Transverse colon (tissue), 4 donors: ENCODE measurements at places on chromosomes 12 and 14.

GRCh38 chr12:41277100-41277945, 89.2 kb downstream of the PDZRN4 start:
- no peak for DNase-seq
- H3K27me3 ChIP-seq: no peaks in the 10 kb centered on the region
- H3K27ac ChIP-seq: no peak overlapping the region
- no peak overlapping the region for H3K4me3 ChIP-seq
- H3K4me1 ChIP-seq: no peaks in the 10 kb centered on the region

DNA sequence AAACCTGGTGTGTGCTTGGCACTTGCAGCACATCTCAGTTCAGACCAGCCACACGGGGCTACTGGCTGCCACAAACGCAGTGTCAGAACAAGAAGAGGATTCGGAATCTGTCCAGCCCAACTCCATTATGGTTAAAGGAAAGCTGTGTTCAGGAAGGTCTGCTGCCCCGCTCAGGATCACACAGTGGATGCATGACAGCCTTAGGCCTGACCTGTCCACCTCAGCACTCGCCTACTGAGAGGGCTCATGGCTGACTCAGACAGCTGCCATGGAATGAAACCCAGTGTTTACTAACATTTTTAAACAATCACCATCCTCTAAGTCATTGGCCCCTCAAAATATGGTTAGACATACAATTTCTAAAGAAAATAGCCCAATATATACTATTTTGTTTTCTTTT, 5.6 kb upstream of the NIN start:
- no peaks in the 10 kb centered on the region for H3K36me3 ChIP-seq
- no peak overlapping the region for H3K27ac ChIP-seq
- no peak overlapping the region for H3K4me3 ChIP-seq
- DNase-seq: no peak

DNA sequence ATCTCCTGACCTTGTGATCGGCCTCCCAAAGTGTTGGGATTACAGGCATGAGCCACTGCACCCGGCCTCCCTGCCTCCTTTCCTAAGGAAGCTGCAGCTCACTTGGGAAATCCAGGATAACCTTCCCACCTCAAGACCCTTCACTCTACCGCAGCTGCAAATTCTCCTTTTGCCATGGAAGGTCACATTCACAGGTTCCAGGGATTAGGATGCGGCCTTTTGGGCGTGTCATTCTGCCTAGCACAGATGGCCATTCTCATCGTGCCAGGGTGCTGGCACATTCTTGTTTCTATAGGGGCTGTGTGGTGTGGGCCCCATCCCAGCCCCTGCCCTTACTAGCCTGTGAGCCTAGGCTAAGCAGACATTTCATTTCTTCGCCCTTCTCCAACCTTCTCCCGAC, 219.9 kb downstream of the CHST11 start:
- no peaks in the 10 kb centered on the region for H3K36me3 ChIP-seq
- peaks cover 24% of the 10 kb centered on the region for H3K4me1 ChIP-seq
- H3K27ac ChIP-seq: no peak overlapping the region
- no peak for DNase-seq

GRCh38 chr14:94103554-94104150, 6.9 kb upstream of the IFI27 start:
- no peaks in the 10 kb centered on the region for H3K36me3 ChIP-seq
- H3K27ac ChIP-seq: peak overlapping the region; percentile 69
- H3K4me3 ChIP-seq: no peak overlapping the region
- DNase-seq: no peak
- H3K4me1 ChIP-seq: no peaks in the 10 kb centered on the region
- no peaks in the 10 kb centered on the region for H3K27me3 ChIP-seq

- no peaks in the 10 kb centered on the region for H3K4me1 ChIP-seq
- DNase-seq: no peak
- no peak overlapping the region for H3K4me3 ChIP-seq
- no peak overlapping the region for H3K27ac ChIP-seq
- H3K27me3 ChIP-seq: peaks cover 88% of the 10 kb centered on the region
- H3K36me3 ChIP-seq: no peaks in the 10 kb centered on the region
Observed at GRCh38 chr12:53811606-53812005, 59.8 kb upstream of the CISTR start.

- no peak for DNase-seq
- H3K27me3 ChIP-seq: no peaks in the 10 kb centered on the region
- H3K4me1 ChIP-seq: no peaks in the 10 kb centered on the region
- no peak overlapping the region for H3K27ac ChIP-seq
- H3K36me3 ChIP-seq: no peaks in the 10 kb centered on the region
- H3K4me3 ChIP-seq: no peak overlapping the region
Observed at GRCh38 chr14:103817595-103817994, 29.8 kb downstream of the PPP1R13B start.

GRCh38 chr14:44914849-44915248, 46.9 kb downstream of the KLHL28 start:
- no peak overlapping the region for H3K27ac ChIP-seq
- H3K27me3 ChIP-seq: peaks cover 32% of the 10 kb centered on the region
- H3K4me1 ChIP-seq: no peaks in the 10 kb centered on the region
- H3K36me3 ChIP-seq: no peaks in the 10 kb centered on the region

GRCh38 chr12:22536346-22536945, 7.9 kb downstream of the C2CD5 start:
- no peaks in the 10 kb centered on the region for H3K27me3 ChIP-seq
- no peak for DNase-seq
- H3K4me3 ChIP-seq: no peak overlapping the region
- no peaks in the 10 kb centered on the region for H3K36me3 ChIP-seq
- no peak overlapping the region for H3K27ac ChIP-seq

- no peak overlapping the region for H3K27ac ChIP-seq
- peaks cover 5% of the 10 kb centered on the region for H3K4me1 ChIP-seq
- H3K36me3 ChIP-seq: no peaks in the 10 kb centered on the region
- H3K4me3 ChIP-seq: no peak overlapping the region
Observed at GRCh38 chr12:96419576-96420276, 19.5 kb upstream of the CDK17 start.

- no peak for DNase-seq
- peaks cover 3% of the 10 kb centered on the region for H3K4me1 ChIP-seq
- no peak overlapping the region for H3K27ac ChIP-seq
Observed at GRCh38 chr14:72644758-72645489, 249.0 kb downstream of the DPF3 start.

DNA sequence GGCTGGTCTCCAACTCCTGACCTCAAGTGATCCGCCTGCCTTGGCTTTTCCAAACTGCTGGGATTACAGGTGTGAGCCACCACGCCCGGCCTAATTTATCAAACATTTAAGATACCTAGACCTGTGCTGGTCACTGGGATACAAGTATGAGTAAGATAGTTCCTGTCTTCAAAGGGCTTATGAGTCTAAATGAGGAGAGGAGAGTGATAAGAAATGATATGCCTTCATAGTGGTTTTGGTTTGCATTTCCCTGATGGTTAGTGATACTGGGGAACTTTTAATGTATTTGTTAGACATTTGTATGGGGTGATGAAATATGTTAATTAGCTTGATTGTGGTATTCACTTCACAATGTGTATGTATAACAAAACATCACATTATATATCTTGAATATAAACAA, 21.2 kb downstream of the TMED10 start:
- no peaks in the 10 kb centered on the region for H3K27me3 ChIP-seq
- peaks cover 8% of the 10 kb centered on the region for H3K4me1 ChIP-seq
- no peak overlapping the region for H3K4me3 ChIP-seq
- H3K27ac ChIP-seq: no peak overlapping the region
- H3K36me3 ChIP-seq: no peaks in the 10 kb centered on the region

DNA sequence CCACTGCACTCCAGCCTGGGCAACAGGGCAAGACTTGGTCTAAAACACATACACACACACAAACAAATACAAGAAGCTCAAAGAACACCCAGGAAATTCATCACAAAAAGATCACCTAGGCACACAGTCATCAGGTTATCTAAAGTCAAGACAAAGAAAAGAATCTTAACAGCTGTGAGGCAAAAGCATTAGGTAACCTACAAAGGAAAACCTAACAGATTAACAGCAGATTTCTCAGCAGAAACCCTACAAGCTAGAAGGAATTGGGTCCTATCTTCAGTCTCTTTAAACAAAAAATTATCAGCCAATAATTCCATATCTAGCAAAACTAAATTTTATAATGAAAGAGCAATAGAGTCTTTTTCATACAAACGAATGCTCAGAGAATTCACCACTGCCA, 22.4 kb downstream of the CEP83 start:
- no peak overlapping the region for H3K27ac ChIP-seq
- H3K4me3 ChIP-seq: no peak overlapping the region
- peaks cover 10% of the 10 kb centered on the region for H3K4me1 ChIP-seq
- H3K27me3 ChIP-seq: no peaks in the 10 kb centered on the region

DNA sequence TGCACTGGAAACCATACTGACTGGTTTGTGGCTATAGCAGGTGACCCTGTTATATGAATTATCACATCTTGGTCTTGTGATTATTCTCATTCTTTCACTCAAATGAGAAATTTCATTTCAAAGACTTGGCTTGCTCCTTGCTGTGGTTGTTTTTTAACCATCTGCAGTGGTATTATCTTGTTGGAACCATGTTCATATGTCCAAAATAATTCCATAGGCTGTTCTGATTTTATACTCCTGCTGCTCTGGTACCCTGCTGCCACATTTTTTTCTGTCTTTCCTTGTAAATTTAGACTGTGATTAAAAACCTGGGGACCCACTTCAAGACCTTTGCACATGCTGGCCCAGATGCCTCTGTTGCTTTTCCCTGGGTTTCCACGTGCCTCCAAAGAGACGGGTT, 190.2 kb downstream of the TMEM117 start:
- no peak for DNase-seq
- no peaks in the 10 kb centered on the region for H3K36me3 ChIP-seq
- H3K4me1 ChIP-seq: no peaks in the 10 kb centered on the region
- no peaks in the 10 kb centered on the region for H3K27me3 ChIP-seq
- no peak overlapping the region for H3K27ac ChIP-seq

DNA sequence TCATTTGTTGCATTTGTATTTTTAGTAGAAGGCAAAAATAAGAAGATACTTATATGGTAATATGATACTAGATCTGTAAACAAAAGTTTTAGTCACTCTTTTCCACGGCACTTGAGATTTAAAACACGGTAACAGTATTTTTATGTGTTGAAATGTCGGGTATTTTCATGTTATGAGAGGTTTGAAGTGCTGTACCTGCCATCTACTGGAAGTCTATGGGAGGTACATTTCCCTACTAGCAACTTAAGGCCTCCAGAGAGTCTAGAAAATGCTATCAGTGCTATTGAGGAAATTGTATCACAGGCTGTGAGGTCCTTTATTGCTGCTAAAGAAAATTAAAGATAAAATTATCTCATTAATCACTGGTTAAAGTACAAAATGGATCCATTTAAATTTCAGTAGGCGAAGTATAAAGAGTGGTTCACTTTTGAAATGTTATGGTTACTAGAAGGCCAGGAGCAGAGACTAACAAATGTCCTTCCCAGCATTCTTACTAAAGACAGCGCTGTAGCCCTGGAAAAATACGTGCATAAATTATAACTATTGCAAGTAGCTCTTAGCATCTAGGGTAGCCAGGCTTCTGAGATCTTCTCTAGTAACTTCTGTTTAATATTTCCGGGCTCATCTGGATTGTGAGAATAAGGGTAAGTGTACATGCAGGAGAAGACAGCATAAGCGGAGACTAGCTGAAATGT, 77.6 kb upstream of the PRKD1 start:
- H3K36me3 ChIP-seq: no peaks in the 10 kb centered on the region
- no peak overlapping the region for H3K4me3 ChIP-seq
- no peak for DNase-seq
- no peaks in the 10 kb centered on the region for H3K27me3 ChIP-seq
- H3K27ac ChIP-seq: no peak overlapping the region

DNA sequence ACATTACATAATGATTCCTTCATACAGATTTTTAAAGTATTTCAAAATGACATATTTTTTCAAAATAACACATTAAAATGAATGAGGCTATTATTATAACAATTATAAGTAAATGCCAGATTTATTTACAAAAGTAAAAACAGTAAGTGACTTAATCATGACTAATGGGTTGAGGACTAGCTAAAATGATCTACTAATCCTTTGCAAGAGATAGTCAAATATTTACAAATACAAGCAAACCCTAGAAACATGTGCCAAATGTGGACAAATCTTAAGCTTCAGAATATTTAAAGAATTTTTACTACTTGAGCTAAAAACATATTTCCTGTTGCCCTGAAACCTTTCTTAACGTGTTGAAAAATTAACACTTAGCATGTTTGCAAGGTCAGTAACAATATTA, 74.8 kb downstream of the KIF21A start:
- H3K4me1 ChIP-seq: no peaks in the 10 kb centered on the region
- no peak overlapping the region for H3K4me3 ChIP-seq
- no peak overlapping the region for H3K27ac ChIP-seq
- H3K27me3 ChIP-seq: no peaks in the 10 kb centered on the region
- no peak for DNase-seq

DNA sequence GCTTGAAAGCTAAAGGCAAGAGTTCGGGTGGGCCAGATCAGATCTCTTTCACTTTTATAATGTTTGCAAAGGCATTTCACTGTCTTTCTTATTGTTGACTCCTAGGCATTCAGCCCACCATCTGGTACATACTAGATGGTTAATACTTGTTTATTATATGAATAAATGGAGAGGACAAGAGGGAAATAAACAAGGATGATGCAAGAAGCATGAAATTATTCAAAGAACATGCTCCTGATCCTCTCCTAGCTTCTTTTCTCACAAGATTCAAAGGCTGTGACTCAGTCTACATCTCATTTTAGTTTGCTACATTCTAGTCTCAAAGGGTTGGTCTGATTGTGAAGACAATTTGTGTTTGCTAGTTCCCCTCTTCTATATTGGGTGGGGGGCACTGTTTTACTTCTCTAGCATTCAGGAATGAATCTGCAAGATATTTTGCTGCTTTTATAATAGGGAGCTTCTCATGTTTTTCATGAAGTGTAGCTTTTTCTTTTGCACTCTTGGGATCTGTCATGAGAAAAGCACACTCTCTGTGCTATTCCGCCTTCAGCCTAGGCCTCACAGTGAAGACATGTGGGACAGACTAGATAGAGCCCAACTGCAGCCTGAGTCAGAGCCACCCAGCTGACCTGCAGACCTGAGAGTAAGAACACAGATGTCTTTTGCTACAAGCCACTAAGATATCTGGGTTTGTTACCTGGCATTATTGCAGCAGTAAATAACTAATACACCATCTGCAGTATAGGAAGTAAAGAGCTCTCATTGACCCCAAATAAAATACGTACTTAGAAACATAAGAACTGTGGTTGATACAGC, 65.7 kb downstream of the PTHLH start:
- H3K4me3 ChIP-seq: no peak overlapping the region
- H3K27me3 ChIP-seq: no peaks in the 10 kb centered on the region
- H3K27ac ChIP-seq: no peak overlapping the region
- H3K4me1 ChIP-seq: no peaks in the 10 kb centered on the region

- no peaks in the 10 kb centered on the region for H3K27me3 ChIP-seq
- no peak overlapping the region for H3K27ac ChIP-seq
- H3K4me1 ChIP-seq: no peaks in the 10 kb centered on the region
- no peak for DNase-seq
- no peak overlapping the region for H3K4me3 ChIP-seq
Observed at GRCh38 chr12:128933039-128933438, 79.8 kb downstream of the GLT1D1 start.

GRCh38 chr14:31270196-31270772, 62.7 kb upstream of the HECTD1 start:
- DNase-seq: peak; percentile 17
- no peaks in the 10 kb centered on the region for H3K36me3 ChIP-seq
- no peaks in the 10 kb centered on the region for H3K27me3 ChIP-seq
